ENCODE measurements at places on chromosomes 1 and 21. TPM values are rescaled to one million over a fixed set of nuclear protein-coding genes. Genes with fewer than 3 reads are reported as not detected.

ZYG11A gene
- not detected for polyA plus RNA-seq

COL11A1 gene
- not detected for polyA plus RNA-seq

OR2M5 gene
- not detected for polyA plus RNA-seq

SPATA21 gene
- not detected for polyA plus RNA-seq

GRCh38 chr1:199747984-199748383 lies 279.5 kb upstream of the NR5A2 start:
- DNase-seq: no peak
- H3K27me3 ChIP-seq: peaks cover 18% of the 10 kb centered on the region
- H3K36me3 ChIP-seq: no peaks in the 10 kb centered on the region
- no peak overlapping the region for H3K4me3 ChIP-seq

- H3K4me1 ChIP-seq: peaks cover 97% of the 10 kb centered on the region
- H3K36me3 ChIP-seq: no peaks in the 10 kb centered on the region
- peak; percentile 81 for DNase-seq
- H3K4me3 ChIP-seq: peak overlapping the region; percentile 86
Measured at GRCh38 chr1:117656202-117656641, 50.4 kb downstream of the TENT5C start.

DNA sequence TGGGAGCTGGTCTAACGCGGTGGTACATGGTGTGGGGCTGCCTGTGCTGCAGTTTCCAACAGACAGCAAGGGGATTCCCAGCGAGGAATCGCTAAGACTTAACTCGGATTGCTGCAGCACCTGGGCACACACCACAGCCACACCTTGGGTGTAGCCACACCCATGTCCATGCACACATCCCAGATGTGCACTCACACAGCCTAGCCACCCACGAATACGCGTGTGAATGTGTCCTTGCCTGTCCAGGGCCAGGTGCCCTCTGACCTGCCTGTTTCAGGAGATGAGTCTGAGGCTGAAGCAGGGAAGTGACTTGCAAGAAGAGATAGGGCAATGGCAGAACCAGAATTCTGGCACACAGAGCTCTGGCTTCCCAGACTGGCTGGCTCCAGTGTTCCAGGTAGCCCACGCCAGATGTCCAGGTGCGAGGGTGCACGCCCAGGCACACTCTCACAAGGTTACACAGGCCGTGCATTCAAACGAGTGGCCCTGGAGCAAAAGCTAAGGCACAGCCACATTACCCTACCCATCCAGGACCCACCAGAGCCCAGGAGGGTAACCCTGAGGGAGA lies 272.7 kb downstream of the TRABD2B start:
- H3K27me3 ChIP-seq: peaks cover 69% of the 10 kb centered on the region
- peaks cover 10% of the 10 kb centered on the region for H3K4me1 ChIP-seq
- no peak overlapping the region for H3K4me3 ChIP-seq
- H3K27ac ChIP-seq: no peak overlapping the region

DNA sequence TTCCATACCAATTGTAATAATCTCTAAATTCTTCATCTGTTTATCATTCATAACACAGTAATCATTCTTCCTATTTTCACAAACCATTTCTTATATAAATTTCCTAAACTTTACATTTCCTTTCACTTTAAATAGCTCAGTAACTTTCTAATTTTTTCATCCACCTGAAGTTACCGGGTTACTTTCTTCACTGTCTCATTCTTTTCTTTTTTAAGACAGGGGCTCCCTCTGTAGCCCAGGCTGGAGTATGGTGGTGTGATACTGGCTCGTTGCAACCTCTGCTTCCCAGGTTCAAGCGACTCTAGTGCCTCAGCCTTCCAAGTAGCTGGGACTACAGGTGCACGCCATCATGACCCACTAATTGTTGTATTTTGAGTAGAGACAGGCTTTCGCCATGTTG lies 41.3 kb downstream of the RERE start:
- DNase-seq: no peak
- no peak overlapping the region for H3K27ac ChIP-seq
- peaks cover 20% of the 10 kb centered on the region for H3K4me1 ChIP-seq
- no peaks in the 10 kb centered on the region for H3K27me3 ChIP-seq
- H3K36me3 ChIP-seq: no peaks in the 10 kb centered on the region
- H3K4me3 ChIP-seq: no peak overlapping the region

DNA sequence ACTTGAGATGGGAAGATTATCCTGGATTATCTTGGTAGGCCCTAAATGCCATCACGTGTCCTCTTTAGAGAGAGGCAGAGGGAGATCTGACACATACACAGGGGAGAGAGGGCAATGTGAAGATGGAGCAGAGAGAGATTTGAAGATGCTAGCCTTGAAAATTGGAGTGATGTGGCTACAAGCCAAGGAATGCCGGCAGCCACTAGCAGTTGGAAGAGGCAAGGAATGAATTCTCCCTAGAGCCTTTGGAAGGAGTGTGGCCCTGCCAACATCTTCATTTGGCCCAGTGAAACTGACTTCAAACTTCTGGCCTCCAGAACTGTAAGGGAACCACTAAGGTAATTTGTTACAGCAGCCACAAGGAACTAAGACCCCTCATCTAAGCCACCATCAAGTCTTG lies 8.9 kb upstream of the CAMTA1 start:
- DNase-seq: no peak
- no peaks in the 10 kb centered on the region for H3K36me3 ChIP-seq
- H3K4me3 ChIP-seq: no peak overlapping the region
- H3K27me3 ChIP-seq: no peaks in the 10 kb centered on the region
- no peak overlapping the region for H3K27ac ChIP-seq
- peaks cover 20% of the 10 kb centered on the region for H3K4me1 ChIP-seq

All from naive B cell (primary cell).